ENCODE measurements at places on chromosomes 3 and 15. TPM values are rescaled to one million over a fixed set of nuclear protein-coding genes. Genes with fewer than 3 reads are reported as not detected.

The SOX2 gene
- total RNA-seq, result 2.7 TPM

The ITIH1 gene
- not detected for total RNA-seq

The UBE3A gene
- 85.8 TPM for total RNA-seq

The CCR9 gene
- not detected for total RNA-seq

The LRRC31 gene
- total RNA-seq, result not detected

All from nasal cavity respiratory epithelium epithelial cell of viscerocranial mucosa (primary cell).